SW480 (cell line): ENCODE measurements at places on chromosomes 1 and 21.

- DNase-seq = no peak
These were observed 53.5 kb upstream of the EPHA8 start for GRCh38 chr1:22509815-22510214.

- no peak for DNase-seq
These were observed 108.0 kb downstream of the PBX1 start for GRCh38 chr1:164667001-164667400.

DNA sequence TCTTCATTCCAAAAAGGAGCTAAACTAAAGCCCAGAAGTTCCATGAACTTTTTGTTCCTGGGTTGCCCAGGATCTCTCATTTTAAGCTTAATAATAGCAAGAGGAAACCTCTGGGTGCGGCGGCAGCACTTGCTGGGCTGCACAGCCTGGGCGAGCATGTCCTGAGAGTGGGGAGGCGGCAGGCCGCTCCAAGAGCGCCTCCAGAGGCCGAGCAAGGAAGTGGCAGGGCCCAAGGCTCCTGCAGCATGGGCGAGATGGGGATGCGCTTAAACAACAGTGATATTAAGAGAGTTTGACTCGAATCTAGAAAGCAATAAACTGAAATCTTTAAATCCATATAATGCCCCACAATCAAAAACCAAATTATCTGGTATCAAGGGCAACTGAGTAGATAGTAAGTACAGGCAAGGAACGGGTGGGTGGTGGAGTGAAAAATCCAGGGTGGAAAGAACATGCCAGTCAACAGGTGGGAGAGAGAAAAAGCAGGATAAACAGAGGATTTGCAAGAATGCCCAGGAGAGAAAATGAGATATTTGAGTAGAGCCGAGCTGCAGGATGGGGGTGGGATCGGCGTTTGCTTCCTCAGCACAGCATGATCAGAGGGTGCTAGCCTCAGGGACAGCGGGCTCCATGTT, 14.1 kb upstream of the TNR start:
- DNase-seq = peak; percentile 30

DNA sequence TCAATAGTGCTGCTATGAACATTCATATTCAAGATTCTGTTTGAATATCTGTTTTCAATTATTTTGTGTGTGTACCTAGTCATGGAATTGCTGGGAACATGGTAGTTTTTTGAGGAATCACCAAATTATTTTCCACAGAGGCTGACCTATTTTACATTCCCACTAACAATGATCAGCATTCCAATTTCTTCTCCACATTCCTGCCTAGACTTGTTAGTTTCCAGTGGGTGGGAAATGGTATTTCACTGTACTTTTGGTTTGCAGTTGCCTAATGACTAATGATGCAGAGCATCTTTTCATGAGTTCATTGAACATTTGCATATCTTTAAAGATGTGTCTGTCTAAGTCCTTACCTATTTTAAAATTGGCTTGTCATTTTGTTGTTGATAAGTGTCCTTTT, 1182.6 kb upstream of the B3GALT2 start:
- DNase-seq = no peak

DNA sequence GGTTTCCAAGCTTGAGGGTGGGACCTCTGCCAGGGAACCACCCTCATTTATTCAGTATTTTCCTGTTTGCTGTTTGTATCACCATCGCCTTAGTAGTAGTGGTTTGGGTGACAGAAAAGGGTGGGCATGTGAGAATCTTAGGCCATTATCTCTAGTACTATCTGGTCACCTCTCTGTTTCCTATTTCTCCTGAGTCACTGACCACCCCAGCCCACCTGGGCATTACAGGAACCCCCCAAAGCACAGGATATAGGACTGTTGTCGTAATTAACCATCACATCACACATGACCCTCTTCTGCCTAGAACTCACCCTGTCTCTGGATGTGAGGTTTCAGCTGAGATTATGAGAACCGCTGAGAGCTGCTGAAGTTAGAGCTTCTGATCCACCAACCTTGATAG, 60.4 kb downstream of the IL23R start:
- no peak for DNase-seq

DNA sequence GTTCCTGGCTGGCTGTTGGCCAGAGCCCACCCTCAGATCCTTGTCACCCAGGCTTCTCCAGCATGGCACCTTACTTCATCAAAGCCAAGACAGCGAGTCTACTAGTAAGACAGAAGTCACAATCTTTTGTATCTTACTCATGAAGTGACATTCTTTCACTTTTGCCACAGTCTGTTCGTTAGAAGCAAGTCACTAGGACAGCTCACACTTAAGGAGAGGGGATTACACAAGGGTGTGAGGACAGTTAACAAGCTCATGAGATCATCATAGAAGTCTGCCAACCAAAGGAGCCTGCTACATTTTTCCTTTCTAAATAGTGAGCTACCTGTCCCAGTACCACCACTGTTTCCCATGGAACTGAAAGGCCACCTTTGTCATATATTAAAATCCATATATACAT, 61.5 kb downstream of the PACC1 start:
- DNase-seq = no peak

GRCh38 chr1:186629341-186629740, 50.9 kb downstream of the PTGS2 start:
- no peak for DNase-seq

- no peak for DNase-seq
These were observed 379.6 kb downstream of the BRINP3 start for GRCh38 chr1:190098107-190098506.

DNA sequence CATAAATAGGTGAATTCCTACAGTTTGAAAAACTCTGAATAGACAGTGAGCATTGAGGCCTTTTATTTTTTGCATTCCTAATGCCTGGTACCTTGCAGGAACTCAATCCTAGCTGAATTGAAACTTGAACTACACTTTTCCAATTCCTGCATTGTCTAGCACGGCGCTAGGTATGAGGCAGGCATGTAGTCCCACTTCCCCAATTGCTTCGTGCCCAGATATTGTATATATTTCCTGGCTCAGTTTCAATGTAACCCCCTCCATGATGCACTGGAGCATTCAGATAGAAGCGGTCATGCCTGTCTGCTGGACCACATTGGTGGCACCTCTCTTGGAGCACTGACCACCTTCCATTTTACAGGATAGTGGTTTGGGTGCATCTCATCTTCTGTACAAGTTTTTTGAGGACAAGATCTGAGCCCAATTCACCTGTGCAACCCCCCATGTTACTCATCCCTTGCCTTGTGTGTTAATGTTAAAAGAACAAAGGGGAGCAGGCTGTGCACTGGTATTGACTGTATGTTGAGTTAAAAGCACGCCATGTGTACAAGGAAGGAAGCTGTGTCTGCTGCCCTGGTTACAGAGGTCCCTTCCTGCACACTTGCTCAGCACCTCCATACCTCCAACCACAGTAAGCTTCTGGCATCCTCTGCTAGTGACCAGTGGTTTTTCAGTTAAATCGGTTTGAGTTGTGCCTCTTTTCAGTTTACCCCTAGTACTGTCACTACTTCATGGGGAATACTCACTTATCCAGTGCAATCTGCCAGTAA, 10.0 kb upstream of the RAB7B start:
- no peak for DNase-seq

GRCh38 chr1:24932284-24932683, 2.2 kb upstream of the RUNX3 start:
- no peak for DNase-seq

GRCh38 chr1:224564454-224565084, 51.5 kb upstream of the CNIH3 start:
- no peak for DNase-seq

DNA sequence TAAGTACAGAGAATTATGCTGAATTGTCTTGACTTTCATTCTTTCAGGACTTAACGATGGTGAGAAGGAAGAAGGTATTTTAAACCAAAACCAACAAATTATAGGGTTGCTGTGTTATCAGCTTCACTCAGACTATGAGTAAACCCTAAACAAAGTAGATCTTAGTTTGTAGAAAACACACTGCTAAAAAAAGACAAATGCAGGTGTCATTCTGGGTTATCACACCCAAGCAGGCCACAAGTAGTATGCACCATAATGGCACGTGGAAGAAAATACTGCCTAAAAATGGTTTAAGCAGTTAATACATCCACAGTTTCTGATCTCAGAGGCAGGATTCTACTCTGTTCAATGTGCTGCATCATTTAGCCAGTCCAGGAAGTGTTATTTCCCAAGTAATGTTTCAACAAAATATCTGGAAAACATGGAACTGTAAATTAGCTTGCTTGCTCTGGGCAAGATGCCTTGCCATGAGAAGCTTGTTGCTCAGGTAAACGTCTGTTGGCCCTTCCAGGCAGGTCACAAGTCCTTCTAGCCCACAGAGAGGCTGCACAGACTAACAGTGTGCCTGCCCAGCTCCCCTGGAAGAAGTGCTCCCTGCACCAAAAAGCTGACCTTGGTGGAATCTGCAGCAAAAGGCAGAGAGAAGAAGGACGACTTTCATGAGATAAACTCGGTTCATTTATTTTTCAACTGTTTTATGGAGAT, 4.1 kb downstream of the DIPK1A start:
- DNase-seq = no peak

- no peak for DNase-seq
These were observed 115.1 kb downstream of the TOMM20 start for GRCh38 chr1:235013512-235013911.

- DNase-seq = no peak
These were observed 1.8 kb downstream of the SUMO3 start for GRCh38 chr21:44815852-44816628.

GRCh38 chr1:203627851-203628200, 1.2 kb downstream of the ATP2B4 start:
- DNase-seq = no peak

GRCh38 chr1:118488787-118489186, 303.8 kb upstream of the SPAG17 start:
- DNase-seq = no peak

DNA sequence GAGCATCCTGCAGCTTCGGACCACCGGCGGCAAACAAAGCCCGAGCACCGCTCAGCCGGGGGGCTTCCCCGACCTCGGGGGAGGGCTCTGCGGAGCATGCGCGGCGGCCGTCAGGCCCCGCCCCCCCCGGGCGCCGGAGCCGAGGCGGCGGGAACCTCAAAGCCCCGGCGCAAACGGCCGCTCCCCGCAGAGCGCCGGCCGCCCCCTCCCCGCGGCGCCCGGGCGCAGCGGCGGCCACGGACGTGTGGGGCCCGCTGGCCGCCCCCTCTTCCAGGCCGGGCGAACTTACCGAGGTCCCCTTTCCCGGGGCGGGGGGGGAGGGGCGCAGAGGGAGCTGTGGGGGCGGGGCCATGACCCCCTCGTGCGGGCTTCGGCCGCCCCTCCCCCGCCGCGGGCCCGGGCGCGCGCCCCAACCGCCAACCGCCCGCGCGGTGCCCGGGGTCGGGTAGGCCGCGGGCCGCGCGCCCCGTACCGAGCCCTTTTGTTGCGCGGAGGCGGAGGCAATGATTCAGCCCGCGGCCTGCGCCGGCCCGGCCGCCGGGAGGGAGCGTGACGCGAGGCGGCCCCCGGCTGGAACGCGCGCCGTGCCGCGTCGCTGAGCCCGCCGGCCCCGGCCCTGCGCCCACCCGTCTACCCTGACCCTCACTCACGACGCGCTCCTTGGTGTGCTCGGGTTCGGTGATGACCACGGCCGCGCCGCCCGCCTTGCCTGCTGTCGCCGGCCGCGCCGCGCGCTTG, 1.7 kb downstream of the RCC2 start:
- DNase-seq = peak; percentile 29

GRCh38 chr1:155970531-155971167, 7.7 kb downstream of the ARHGEF2 start:
- no peak for DNase-seq

GRCh38 chr21:15626031-15626430, 103.8 kb upstream of the USP25 start:
- DNase-seq = no peak

DNA sequence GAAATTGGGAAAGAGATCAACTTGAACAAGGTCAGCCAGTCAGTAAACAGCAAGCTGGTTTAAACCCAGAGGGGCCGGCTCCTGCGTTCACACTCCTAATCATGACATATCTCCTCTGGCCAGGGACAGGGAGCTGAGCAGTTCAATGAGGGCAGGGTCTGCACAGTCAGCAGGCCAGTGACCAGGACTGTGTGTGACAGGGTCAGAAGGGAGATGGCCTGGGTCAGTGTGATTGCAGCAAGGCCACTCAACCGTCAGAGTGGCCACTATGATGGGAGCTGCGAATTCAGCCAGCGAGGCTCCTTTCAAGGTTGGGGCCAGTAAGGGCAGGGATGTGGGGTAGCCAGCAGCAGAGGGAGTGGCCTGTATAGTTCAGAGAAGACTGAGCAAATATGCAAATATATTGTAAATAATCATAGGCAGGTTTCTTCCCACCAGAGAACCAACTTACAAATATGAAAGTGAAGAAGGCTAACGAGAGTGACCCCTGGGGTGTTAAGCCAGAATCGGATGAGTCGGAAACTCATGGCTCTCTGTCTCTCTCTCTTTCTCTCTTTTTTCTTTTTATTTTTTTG, 20.0 kb downstream of the NOL9 start:
- no peak for DNase-seq

DNA sequence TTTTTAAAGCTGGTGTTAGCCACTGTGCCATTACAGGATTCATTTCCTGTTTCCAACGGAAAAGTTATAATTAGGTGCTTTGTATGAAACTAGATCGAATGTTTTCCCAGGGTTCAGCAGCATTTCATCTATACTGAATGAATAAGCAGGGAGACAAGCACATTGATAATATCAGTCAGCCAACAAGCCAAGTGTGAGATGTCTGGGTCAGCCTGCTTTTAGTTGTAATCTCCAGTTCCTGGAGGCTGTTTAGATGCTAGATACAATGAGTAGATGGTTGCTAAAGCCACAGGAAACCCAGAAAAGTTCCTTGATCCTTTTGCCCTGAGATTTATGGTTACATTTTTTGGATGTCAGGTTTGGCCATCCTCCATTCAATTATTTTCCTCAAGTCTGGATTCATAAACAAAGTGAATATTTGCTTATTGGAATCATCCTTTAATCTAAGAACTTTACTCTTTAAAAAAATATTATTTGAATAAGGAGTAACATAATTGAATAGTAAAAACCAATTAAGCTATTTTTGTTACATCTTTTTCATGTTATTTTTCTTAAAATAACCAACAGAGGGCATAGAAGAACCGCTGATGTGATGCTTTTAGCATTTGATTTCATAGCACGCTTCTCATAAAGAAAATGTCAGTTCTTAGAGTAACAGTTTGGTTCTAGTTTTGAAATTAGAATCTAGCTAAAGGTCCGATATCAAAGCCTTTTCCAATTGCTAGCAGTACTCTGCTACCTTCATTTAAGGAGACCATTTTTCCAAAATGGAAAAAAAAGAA, 76.6 kb downstream of the HSPA13 start:
- peak; percentile 9 for DNase-seq

DNA sequence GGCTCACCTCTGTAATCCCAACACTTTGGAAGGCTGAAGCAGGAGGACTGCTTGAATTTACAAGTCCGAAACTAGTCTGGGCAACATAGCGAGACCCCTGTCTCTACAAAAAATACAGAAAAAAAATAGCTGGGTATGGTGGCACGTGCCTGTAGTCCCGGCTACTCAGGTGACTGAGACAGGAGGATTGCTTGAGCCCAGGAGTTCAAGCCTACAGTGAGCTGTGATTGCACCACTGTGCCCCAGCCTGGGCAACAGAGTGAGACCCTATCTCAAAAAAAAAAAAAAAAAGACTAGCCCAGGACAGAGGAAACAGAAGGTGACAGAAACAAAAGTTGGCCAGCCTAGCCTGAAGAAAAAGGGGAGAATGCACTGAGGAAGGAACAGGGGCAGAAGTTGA, 21.2 kb downstream of the ARMH1 start:
- no peak for DNase-seq
